NCI-H2081 treated with DMSO at 0.1 percent for 48 hours (cell line): ENCODE measurements at places on chromosomes 2 and 18.

GRCh38 chr2:188919824-188920223 is 54.3 kb upstream of the COL3A1 start:
- no peak for DNase-seq

DNA sequence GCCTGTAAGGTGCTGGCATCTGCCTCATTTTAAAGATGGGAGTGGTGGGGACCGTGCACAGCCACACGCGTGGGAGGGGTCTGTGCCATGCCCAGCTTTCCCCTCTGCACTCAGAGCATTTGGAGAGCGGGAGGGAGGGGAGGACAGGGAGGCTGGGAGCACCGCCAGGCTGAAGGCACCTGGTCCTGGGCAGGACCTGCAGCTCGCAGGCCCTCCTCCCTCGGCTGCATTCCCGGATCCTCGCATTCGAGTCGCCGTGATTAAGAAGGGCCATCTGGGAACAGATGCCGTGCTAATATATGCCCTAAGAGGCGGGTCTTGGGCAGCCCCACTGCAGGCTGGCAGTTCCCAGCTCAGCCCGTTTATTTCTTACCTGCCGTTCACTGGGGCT is 84.0 kb downstream of the PTGR3 start:
- no peak for DNase-seq

DNA sequence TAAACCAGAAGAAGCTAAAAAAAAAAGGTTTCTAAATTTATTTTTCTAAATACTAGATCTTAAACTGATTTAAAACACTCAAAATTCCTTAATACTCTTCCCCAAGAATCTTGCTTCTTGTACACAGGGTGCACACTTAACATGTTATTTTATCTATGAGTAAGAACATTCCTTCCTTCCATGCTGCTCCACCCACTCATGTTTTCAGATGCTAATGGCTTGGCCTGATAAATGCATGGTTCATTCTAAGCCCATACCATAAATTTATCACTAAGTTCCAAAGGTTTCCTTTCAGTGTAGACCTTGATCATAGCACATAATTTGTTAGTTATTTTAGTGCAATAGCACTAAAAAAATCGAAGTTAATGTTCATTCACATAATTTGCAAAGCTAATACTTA is 8.1 kb downstream of the FBXO48 start:
- no peak for DNase-seq

GRCh38 chr2:206520450-206520849 is 77.1 kb downstream of the ADAM23 start:
- DNase-seq = no peak

DNA sequence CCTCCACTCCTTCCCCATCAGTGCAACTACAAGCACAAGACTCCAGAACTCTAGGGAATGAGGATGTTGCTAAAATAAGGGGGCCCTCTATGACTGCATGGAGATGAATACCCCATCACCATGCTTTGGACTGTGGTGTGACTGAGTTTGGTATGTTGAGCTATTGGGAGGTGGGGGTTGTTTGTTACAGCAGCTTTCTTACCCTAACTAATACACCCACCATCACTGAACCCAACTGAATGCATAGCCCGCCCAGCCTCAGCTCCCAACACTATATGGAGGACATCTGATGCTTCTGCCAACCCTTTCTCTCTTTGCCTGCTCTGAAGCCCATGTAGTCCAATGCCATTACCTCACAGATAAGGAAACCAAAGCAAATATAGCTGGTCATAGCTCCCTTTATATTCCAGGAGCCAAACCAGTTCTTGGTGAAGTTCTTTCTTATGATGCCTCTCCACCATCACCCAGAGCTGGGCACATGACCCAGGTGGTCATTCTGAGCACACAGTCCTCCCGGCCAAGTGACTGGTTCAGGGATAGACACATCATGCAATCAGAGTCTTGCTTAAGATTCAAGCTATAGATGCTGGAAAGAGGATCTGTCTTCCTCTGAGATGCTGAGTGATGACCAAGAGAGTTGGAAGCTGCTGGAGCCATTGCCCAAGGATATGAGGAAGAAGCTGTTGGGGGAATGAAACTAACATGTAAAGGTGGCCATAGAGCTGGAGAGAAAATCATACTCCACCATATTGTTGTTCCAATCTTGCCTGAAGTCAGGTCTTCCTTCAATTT is 155.6 kb upstream of the HAAO start:
- no peak for DNase-seq
